ENCODE measurements at places on chromosomes 3 and 15.
A peak's percentile ranks its signal among the peaks of the same experiment; 100 is the strongest.

GRCh38 chr3:42033741-42034140, 57.4 kb upstream of the TRAK1 start:
- DNase-seq: no peak

GRCh38 chr3:30984855-30985749, 90.6 kb upstream of the GADL1 start:
- no peak for DNase-seq

DNA sequence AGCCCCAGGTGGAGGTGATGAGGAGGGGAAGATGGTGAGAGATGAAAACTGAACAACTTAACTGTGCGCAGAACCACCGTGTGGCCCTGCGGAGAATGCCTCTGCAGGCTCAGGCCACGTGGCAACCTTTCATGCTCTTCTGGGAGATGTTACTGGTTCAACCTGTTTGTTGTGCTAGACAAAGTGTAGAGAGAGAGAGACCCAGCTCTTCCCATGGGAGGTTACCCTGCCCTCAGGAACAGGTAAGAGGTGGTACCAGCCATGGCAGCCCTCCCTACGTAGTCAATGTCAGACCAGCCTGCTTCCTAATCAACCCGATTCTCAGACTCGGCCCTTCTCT, 37.0 kb upstream of the HACD2 start:
- no peak for DNase-seq

GRCh38 chr3:112074616-112075497, 11.3 kb upstream of the C3orf52 start:
- peak; percentile 40 for DNase-seq

DNA sequence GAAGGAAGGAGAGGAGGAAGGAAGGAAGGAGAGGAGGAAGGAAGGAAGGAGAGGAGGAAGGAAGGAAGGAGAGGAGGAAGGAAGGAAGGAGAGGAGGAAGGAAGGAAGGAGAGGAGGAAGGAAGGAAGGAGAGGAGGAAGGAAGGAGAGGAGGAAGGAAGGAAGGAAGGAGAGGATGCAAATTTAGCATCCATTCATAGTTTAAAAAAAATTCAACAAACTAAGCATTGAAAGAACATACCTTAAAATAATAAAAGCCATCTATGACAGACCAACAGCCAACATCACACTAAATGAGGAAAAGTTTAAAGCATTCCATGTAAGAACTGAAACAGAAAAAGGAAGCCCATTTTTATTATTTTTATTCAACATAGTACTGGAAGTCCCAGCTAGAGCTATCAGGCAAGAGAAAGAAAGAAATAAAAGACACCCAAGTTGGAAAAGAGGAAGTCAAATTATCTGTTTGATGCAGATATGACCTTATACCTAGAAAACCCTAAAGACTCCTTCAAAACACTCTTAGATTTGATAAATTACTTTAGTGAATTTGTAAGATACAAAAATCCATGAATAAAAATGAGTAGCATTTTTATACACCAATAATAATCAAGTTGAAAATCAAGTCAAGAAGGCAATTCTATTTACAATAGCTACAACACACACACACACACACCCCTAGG, 52.2 kb upstream of the FXR1 start:
- no peak for DNase-seq

GRCh38 chr3:73759297-73759711, 134.6 kb upstream of the PDZRN3 start:
- DNase-seq: no peak

DNA sequence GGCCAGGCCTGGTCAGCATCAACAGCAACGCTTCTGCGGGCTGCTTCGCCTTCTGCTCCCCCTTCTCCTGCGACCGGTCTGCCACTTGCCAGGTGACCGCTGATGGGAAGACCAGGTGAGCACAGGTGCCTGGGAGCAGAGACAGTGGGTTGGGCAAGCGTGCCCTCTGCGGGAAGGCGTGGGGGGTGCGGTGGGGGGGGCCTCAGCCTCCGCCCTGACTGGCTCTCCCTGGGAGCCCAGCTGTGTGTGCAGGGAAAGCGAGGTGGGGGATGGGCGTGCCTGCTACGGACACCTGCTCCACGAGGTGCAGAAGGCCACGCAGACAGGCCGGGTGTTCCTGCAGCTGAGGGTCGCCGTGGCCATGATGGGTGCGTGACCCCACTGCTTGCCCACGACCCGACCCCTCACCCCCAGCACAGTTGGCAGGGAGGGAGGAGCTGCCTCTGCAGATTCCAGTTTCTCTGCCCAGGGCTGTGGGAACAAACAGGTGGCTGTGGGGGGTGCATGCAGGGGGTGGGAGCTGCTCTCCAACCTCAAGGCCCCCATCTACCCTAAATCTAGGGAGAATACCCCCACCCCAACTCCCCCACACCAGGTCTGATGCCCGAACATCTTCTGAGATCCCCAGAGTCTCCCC, 8.8 kb downstream of the STAB1 start:
- no peak for DNase-seq

- DNase-seq: no peak
These were observed 268.5 kb downstream of the SHQ1 start for GRCh38 chr3:72579581-72580245.

All from CD4-positive, alpha-beta T cell treated with Interleukin-1 beta for 1 hour (primary cell).